ENCODE measurements at places on chromosomes 7 and 10. TPM values are rescaled to one million over a fixed set of nuclear protein-coding genes. Genes with fewer than 3 reads are reported as not detected.

GRCh38 chr7:8592167-8592566, 158.8 kb downstream of the NXPH1 start:
- H3K36me3 ChIP-seq: no peaks in the 10 kb centered on the region
- H3K27ac ChIP-seq: no peak overlapping the region
- no peak for DNase-seq

GRCh38 chr10:30883116-30883515, 148.5 kb downstream of the ZNF438 start:
- H3K27ac ChIP-seq: no peak overlapping the region
- H3K4me1 ChIP-seq: no peaks in the 10 kb centered on the region
- H3K4me3 ChIP-seq: no peak overlapping the region
- no peak for DNase-seq
- H3K36me3 ChIP-seq: no peaks in the 10 kb centered on the region
- no peaks in the 10 kb centered on the region for H3K27me3 ChIP-seq

Gene HGF
- 17.2 TPM for total RNA-seq

DNA sequence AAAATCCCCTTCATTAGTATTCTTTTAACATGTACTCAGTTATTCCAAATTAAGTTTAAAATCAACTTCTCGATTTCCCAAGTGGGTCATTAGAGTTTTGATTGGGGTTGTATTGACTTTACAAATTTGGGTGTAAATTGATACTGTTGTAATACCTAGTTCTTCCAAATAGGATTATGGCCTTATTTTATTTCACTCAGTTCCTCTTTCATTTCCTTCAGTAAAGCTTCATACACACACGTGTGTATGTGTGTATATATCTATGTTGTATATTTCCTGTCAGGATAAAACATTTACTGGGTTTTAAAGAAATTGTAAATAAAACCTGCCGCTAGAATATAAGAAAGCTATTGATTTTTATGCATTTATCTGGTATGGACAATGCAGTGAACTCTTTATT, 15.9 kb downstream of the YME1L1 start:
- peaks cover 87% of the 10 kb centered on the region for H3K36me3 ChIP-seq
- no peak overlapping the region for H3K4me3 ChIP-seq
- DNase-seq: no peak
- no peaks in the 10 kb centered on the region for H3K27me3 ChIP-seq
- no peak overlapping the region for H3K27ac ChIP-seq

Gene STEAP1
- 8.2 TPM for total RNA-seq

DNA sequence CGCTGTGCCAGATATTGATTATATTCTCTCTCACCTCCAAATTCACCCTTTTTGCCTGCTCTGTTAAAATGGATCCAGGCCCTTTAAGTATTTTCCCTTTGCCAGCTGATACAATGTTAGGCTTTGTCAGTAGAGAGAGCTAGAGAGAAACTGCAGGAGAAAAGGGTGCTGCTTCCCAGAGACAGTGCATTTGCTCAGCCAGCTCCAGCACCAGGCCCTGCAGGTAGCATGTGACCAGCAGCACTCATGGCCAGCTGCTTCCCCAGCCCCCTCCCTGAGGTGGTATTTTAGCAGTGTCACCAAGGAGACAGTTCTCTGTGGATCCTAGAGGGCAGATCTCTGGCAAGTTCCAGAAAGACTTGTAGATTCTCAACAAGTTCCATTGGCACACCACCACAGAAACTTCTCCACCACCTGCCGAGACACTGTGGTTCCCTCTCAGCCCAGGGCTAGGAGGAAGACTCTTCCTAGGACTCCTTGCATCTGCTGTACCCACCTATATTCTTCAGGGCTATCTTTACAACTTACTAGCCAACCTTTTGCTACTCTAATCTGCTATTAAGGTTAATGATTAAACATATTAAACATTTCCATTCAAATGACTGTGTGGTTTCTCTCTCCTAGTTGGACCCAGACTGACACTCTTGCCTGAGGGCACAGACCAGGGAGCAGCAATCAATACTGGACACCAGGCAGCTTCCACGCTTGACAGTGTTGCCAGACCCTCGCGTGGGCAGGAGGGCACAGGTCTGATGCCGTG, 35.6 kb upstream of the ADAM12 start:
- H3K27ac ChIP-seq: no peak overlapping the region
- H3K4me3 ChIP-seq: no peak overlapping the region
- H3K27me3 ChIP-seq: no peaks in the 10 kb centered on the region
- H3K4me1 ChIP-seq: no peaks in the 10 kb centered on the region
- no peak for DNase-seq
- no peaks in the 10 kb centered on the region for H3K36me3 ChIP-seq

- no peak overlapping the region for H3K4me3 ChIP-seq
- peak overlapping the region; percentile 14 for H3K27ac ChIP-seq
- peaks cover 18% of the 10 kb centered on the region for H3K4me1 ChIP-seq
- H3K27me3 ChIP-seq: no peaks in the 10 kb centered on the region
- no peaks in the 10 kb centered on the region for H3K36me3 ChIP-seq
Observed at GRCh38 chr10:95832216-95833041, 75.3 kb upstream of the CC2D2B start.

DNA sequence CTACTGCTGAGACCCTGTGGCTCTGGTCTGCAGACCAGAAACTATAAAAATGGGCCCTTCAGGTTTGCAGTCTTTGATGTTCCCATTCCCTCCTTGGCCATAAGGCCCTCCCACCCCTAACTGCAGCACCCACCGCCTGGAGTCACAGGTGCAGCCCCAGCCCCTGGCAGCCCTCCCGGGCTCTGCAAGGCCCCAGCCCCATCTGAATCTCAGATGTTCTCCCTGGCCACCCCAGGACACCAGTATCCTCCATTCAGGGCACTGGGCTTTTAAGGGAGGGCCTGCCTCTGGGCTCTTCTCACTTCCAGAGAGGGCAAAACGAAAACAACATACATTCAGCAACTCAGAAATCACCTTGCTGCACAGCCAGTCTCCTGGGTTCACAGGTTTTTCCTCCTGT, 107.7 kb upstream of the RET start:
- no peak overlapping the region for H3K4me3 ChIP-seq
- H3K27me3 ChIP-seq: peaks cover 5% of the 10 kb centered on the region
- no peaks in the 10 kb centered on the region for H3K36me3 ChIP-seq
- no peaks in the 10 kb centered on the region for H3K4me1 ChIP-seq
- H3K27ac ChIP-seq: no peak overlapping the region
- no peak for DNase-seq

DNA sequence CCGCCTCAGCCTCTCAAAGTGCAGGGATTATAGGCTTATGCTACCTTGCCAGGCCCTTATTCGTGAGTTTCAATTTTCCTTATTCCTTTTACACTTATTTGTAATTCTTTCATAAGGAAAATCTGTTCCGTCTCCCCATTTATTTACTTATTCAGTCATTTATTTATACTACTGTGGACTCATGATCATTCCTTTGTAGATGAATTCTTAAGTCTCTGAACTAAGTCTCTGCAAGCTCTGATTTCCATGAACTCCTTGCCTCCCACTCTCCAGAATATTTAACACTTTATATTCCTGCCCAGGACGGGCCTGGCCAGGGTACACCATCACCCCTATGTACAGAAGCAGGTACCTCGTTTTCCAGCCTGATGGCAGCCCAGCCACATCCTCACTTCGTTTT, 39.4 kb downstream of the PFKFB3 start:
- peaks cover 5% of the 10 kb centered on the region for H3K36me3 ChIP-seq
- no peaks in the 10 kb centered on the region for H3K27me3 ChIP-seq
- peaks cover 16% of the 10 kb centered on the region for H3K4me1 ChIP-seq
- H3K27ac ChIP-seq: no peak overlapping the region
- DNase-seq: no peak

DNA sequence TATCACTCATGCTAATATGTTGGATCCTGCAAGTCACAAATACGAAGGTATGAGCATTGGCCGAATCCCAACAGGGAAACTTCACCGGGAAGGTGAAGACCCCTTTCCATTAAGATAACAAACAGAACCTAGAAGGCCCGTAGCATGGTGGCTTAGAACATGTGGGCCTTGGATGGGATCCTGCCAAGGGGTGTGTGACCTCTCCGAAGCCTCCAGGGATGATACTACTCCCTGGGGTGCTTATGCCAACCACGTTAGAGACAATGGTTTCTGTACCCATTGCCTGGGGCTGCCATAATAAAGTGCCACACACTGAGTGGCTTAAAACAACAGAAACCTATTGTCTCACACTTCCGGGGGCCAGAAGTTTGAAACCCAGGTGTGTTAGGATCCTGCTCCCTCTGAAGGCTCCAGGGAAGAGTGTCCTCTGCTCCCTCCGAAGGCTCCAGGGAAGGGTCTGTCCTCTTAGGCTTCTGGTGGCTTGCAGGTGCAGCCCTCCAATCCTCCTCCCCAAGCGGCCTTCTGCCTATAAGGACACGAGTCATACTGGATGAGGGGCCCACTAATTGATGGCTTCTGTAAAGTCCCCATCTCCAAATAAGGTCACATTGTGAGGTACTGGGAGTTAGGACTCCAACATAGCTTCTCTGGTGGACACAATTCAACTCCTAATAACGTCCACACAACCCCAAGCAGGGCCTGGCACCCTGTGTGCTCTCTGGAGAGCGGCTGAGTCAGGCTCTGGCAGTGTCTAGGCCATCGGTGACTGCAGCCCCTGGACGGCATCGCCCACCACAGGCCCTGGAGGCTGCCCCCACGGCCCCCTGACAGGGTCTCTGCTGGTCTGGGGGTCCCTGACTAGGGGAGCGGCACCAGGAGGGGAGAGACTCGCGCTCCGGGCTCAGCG, 992 bp upstream of the MGMT start:
- no peaks in the 10 kb centered on the region for H3K36me3 ChIP-seq
- DNase-seq: no peak
- H3K27ac ChIP-seq: peak overlapping the region; percentile 82
- no peaks in the 10 kb centered on the region for H3K27me3 ChIP-seq
- peak overlapping the region; percentile 83 for H3K4me3 ChIP-seq

- H3K27ac ChIP-seq: no peak overlapping the region
- no peak for DNase-seq
- no peak overlapping the region for H3K4me3 ChIP-seq
- H3K27me3 ChIP-seq: no peaks in the 10 kb centered on the region
- H3K4me1 ChIP-seq: no peaks in the 10 kb centered on the region
- no peaks in the 10 kb centered on the region for H3K36me3 ChIP-seq
Observed at GRCh38 chr7:70319057-70319456, 720.8 kb downstream of the AUTS2 start.

DNA sequence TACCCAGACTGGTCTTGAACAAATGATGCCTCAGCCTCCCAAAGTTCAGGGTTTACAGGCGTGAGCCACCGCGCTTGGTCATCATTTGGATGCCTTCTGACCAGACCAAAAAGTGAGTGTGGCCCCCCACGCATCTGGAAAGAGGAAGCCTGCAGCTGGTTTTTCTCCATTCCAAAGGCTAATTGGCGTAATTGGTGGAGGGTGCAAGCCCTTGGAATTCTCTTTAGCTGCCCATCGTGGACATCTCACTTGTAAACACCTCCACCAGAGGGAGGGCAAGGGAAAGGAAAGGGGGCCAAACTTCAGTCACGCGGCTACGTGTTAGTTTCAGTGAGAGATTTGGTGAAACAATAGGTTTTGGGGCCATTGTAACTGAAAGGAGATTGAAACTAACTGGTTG, 4.1 kb upstream of the ARHGAP21 start:
- H3K27ac ChIP-seq: no peak overlapping the region
- no peaks in the 10 kb centered on the region for H3K36me3 ChIP-seq
- no peak overlapping the region for H3K4me3 ChIP-seq

DNA sequence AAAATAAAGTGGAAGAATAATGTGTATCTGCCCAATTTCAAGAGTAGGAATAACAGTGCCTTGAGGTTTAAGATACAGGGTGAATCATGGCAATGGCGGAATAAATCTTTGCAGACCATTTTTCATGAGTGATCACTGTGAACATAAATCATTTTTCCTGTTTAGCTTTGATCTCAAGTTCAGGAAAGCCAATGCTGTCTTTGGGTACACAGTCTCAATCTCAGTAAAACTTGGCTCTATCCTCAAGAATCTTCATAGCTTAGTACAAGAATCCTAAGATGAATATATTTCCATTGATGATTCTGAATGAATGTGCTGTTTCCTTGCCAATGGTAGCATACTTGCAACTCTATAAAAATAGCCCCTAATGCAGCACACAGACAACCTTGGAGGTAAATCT, 6.8 kb downstream of the NAMPT start:
- no peaks in the 10 kb centered on the region for H3K27me3 ChIP-seq
- H3K27ac ChIP-seq: no peak overlapping the region
- DNase-seq: no peak
- H3K4me1 ChIP-seq: peaks cover 47% of the 10 kb centered on the region
- H3K4me3 ChIP-seq: no peak overlapping the region

GRCh38 chr7:104327534-104327933, 869 bp upstream of the LHFPL3 start:
- peaks cover 44% of the 10 kb centered on the region for H3K27me3 ChIP-seq
- H3K36me3 ChIP-seq: no peaks in the 10 kb centered on the region
- DNase-seq: no peak
- no peak overlapping the region for H3K4me3 ChIP-seq
- peaks cover 11% of the 10 kb centered on the region for H3K4me1 ChIP-seq

DNA sequence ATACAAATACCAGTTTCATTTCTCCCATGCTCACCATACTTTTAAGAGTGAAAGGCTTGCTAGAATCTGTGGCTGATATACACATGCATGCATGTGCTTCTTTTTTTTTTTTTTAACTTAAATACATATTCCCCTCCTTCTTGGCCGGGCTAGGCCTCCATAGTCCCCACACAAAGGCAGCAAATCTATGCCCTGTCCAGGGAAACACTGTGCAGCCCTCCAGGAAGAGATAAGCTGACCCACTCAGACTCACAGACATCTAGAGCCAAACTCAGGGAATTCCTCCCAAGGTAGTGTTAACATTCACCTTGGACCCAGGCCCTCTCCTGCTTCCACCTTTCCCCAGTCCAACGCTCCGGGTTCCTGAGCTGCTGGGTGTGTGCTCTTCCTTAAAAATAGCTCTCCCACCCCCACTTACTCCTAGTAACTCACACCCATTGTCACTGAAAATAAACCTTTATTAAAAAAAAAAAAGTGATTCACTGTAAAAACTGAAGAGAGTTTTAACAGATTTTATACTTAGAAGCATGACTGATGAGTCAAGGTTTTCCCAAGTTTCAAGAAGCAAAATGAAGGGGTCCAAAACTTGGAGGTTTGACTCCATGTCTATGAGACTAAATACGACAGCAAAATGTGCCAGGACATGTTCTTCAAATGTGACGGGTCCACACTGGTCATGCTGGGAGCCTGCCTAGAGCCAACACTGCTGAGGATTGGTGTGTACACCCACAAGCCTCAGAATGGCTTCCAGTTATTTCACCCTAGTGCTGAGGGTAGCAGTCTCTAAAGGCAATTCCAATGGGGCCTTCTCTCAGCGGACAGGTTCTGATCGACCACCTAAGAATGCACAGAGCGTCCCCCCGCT, 159.5 kb downstream of the GLI3 start:
- DNase-seq: no peak
- no peaks in the 10 kb centered on the region for H3K36me3 ChIP-seq
- H3K4me3 ChIP-seq: no peak overlapping the region
- peaks cover 11% of the 10 kb centered on the region for H3K4me1 ChIP-seq

Gene DYNC1I1
- 1.3 TPM for total RNA-seq

Data from lower lobe of right lung (tissue), 2 donors.